Fibroblast of villous mesenchyme (primary cell): ENCODE measurements at places on chromosomes 4 and X. TPM values are rescaled to one million over a fixed set of nuclear protein-coding genes. Genes with fewer than 3 reads are reported as not detected.
A peak's percentile ranks its signal among the peaks of the same experiment; 100 is the strongest.

GRCh38 chr4:152273343-152273742, 262.5 kb downstream of the FBXW7 start:
- no peak for DNase-seq

USP38 gene
- total RNA-seq: 27.4 and 29.4 TPM in 2 replicates

GRCh38 chrX:17584248-17584681, 153.0 kb upstream of the SCML1 start:
- no peak for DNase-seq

- DNase-seq: peak; percentile 14
These were observed 1253.0 kb upstream of the PCDH7 start for GRCh38 chr4:29467044-29467717.

DNA sequence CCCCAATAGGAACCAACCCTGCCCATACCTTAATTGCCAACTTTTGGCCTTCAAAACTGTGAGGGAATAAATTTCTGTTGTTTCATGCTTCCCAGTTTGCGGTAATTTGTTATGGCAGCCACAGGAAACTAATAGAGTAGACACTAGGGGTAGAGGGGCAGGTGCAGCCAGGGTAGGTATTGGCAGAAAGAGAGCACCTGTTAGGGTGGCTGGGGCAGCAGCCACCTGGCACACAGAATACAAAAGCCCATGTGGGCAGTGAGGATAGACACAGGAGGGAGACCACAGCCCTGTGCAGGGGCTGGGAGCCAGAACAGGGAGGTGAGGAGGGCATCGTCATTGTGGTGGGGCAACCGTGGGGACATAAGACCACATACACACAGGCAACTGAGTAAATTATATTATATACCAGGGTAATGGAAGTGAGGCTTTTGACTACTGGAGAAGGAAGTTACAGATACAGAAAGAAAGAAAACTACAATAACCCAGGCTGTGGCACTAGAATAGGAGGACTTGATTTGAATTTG, 28.2 kb downstream of the IRF2 start:
- DNase-seq: no peak

BBS12 gene
- total RNA-seq: 3.9 and 4.7 TPM in 2 replicates

DNA sequence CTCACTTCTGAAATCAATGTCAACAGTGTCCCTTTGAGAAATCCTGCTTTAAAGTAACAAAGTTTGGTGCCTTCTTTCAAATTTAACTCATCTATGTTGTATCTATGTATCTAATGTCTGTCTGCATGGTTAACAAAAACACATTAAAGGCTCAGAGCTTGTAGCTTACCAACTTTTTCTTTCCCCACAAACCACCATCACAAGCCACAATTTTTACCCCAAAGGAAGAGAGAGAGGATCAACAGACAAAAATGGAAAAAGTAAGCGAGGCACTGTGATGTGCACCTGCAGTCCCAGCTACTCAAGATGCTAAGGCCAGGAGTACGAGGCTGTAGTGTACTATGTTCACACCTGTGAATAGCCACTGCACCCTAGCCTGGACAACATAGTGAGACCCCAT, 17.2 kb downstream of the ATRX start:
- no peak for DNase-seq

HOPX gene
- under 0.01 and 0.97 TPM in 2 replicates for total RNA-seq

- no peak for DNase-seq
These were observed 3.0 kb upstream of the SLC2A9 start for GRCh38 chr4:10024303-10024702.

DNA sequence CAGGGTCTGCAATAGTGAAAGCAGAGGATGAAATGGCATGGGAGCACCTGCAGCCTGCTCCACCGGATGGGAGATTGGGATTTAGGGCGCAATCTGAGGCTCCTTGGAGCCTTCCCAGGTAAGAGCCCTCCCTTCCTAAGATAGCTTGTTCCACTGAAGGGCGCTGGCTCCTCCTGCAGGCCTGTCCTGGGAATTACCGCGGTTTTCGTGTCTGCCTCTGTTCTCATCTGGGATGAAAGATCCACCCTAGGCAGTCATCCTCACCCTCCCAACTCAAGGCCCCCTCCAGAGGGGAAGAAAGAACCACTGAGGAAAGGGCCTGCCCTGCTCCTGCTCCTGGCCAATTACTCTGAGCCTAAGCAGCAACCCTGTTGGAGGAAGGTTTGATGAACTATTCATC, 547.5 kb downstream of the SMARCA1 start:
- no peak for DNase-seq

- DNase-seq: peak; percentile 2
These were observed 1153.3 kb upstream of the PABPC4L start for GRCh38 chr4:135354876-135355275.

DNA sequence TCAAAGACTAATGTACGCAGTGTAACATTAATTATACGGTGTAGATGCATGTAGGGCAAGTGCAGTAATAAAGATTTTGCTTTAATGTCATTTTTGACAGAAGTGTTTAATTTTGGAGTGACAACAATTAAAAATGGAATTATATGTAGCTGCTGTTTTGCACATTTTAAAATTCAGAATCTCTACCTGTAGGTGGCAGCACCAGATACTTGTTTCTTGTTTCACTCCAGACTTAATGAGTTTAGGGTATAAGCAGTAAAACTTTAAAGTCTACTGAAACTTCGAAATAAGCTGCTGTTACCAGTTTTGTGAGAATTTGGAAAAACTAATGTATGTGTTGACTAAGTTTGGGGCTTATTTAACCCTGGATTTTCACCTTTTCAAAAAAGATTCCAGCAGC, 144.9 kb downstream of the POLA1 start:
- peak; percentile 48 for DNase-seq

GRCh38 chr4:102541697-102542096, 40.5 kb downstream of the NFKB1 start:
- no peak for DNase-seq

DNA sequence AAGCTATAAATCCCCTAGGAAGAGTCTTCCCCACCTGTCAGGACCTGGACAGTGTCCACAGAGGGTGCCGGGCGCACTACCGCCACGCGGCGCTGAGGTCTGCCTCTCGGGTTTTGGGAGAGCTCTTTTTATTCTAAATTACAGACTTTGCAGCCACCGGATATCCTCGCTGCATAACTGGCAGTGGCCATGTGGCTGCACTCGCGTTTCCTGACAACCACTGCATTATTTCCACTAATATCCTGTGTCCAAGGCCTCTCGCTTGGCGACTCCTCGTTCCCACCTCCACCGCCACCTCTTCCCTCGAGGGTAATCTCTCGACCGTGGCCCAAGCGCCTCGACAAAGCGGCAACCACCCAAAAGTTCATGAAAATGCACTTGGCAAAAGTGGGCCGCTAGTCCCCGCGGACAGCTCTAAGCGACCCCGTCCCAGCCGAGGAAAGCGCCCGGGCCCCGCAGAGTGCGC, 512 bp upstream of the TMEM131L start:
- DNase-seq: peak; percentile 56

CITED1 gene
- not detected in 2 replicates for total RNA-seq

SULT1B1 gene
- total RNA-seq: under 0.01 TPM in 2 replicates

GRCh38 chr4:26238778-26239679, 81.8 kb upstream of the RBPJ start:
- DNase-seq: peak; percentile 46

DNA sequence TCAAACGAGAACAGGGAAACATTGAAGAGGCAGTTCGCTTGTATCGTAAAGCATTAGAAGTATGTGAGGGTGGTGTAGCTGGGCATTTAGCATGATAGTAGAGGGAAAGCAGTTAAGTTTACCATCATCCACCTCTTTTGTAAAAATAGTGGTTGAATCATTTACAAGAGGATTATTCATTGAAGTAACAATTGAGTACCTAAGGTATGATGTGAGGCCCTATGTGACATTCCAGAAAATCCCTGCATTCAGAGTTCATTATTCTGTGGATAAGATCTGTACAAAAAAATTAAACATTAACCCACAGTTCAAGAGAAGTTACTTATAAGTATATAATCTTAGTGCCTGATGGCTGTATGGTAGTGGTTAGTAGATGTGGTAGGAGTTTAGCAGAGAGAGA, 22.2 kb upstream of the GCNA start:
- no peak for DNase-seq

DNA sequence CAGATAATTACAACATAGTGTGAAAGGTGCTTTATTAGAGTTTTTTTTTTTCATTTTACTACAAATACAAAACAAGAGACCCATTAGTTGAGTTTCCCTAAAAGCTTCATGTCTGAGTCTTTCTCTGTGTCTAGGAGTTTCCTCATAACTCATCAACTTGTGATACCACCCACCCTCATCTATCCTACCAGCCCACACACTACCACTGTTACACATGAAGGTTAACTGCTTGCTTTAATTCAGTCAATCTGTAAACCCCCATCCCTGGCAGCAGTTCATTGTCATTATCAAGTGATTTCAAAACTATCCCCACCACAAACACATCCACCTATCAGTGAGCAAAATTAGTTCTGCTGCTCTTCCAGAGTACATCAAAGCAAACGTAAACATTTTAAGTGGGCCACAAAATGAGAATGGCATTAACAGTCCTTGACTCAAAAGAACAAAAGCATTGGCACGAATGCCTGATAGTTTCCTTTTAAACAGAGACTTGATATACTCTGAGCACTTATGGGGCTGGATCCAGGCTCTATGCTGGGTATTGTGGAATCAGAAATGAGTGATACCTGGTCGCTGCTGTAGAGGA, 331.6 kb upstream of the FAM241A start:
- DNase-seq: no peak

DNA sequence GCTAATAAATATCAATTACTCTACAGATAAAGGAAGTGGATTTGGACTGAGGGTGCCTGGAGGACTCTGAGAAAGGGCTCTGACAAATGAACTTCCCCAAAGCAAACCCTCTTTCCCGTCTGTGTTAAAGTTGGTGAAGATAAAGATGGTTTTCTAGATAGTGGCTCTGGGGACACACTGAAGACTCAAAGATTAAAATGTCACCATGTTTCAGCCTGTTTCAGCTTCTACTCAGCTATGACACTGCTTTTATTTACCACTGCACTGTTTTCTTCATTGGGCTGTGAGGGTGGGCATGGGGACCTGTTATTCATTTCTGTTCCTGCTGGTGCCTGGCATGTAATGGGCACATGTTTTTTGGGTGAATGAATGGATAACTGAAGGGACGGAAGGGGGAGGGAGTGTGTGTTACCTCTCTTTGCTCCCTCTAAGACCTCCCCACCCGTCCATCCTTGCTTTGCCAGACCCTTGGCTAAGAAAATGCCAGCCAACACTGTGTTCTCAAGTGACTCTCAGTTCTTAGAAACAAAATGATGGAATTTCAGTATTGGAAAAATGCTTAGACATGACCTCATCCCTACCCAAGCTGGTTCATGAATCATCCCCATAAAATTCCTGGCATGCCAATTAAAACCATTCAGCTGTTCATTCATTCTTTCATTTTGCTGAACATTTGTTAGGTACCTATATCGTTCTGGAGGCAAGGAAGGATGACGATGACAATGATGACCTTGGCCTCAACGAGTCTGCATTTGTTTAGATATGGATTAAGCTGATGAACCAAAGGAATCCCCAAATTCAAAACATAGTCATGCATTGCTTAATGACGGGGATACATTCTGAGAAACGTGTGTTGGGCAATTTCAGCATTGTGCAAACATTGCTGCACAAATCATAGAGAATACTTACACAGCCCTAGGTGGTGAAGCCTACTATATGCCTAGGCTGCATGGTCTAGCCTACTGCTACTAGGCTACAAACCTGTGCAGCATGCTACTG, 13.4 kb upstream of the STK32B start:
- peak; percentile 98 for DNase-seq

HPGDS gene
- total RNA-seq: not detected in 2 replicates
